Esophagus muscularis mucosa (tissue), 4 donors: ENCODE measurements at places on chromosomes 1 and 21. TPM values are rescaled to one million over a fixed set of nuclear protein-coding genes. Genes with fewer than 3 reads are reported as not detected.

DNA sequence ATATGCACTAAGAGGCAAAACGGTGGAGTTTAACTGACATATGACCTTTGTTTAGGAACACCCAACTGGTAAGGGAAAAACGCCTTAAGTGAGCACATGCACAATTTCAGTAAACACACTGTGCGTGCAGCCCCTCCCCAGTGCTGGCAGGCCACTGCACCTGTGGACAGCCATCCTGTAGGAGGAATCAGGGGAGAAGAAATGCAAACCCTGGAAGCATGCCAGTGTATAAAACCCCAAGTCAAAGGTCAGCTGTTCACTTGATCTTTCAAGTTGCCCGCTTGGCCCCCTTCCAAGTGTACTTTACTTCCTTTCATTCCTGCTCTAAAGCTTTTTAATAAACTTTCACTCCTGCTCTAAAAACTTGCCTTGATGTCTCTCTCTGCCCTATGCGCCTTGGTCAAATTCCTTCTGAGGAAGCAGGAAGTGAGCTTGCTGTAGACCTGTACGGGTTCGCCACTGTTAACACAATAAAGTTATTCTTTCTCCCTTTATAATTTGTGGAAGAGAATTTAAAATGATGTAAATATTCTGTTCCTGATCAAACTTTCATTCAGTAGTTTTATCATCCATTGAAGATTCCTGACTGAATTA, 31.8 kb downstream of the USP25 start:
- DNase-seq = no peak

DNA sequence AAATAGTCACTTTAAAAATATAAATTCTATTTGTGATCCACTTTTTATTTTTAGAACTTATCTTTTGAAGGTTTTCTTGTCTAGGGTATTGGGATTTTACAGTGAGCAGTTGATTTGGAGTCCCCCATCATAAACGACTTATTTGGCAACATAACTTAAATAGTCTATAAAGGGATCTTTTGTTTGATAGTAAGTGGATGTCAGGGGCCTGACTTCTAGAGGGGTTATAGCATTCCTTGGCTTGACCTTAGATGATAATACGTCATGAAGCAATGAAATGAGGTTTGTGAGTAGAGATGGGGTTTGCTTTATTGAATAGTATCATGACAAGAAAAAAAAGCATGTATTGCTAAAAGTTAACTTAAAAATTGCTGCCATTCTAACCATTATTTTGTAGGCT, 17.8 kb downstream of the VPS45 start:
- DNase-seq = no peak

Gene CYYR1
- 19.3 TPM for total RNA-seq

DNA sequence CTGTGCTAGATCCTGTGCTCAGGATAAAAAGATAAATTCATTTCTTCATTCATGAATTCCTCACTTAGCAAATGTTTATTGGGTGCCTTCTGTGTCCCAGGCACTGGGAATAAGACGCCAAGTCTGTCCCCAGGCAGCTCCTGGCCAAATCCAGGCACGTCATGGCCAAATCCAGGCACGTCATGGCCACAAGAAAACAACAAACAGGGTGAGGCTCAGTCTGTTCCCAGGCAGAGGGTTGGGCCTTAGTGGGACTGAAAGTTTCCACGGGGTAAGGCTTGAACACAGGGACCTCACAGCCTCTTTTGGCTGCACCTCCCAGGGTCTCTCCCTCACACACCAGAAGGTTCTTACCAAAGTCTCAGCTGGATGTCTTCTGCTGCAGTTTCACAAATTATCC, 95.7 kb downstream of the PAX7 start:
- no peak for DNase-seq

Gene C1orf21
- 39.5 TPM for total RNA-seq

- DNase-seq = no peak
These were observed 62.8 kb upstream of the USP25 start for GRCh38 chr21:15667010-15667409.

DNA sequence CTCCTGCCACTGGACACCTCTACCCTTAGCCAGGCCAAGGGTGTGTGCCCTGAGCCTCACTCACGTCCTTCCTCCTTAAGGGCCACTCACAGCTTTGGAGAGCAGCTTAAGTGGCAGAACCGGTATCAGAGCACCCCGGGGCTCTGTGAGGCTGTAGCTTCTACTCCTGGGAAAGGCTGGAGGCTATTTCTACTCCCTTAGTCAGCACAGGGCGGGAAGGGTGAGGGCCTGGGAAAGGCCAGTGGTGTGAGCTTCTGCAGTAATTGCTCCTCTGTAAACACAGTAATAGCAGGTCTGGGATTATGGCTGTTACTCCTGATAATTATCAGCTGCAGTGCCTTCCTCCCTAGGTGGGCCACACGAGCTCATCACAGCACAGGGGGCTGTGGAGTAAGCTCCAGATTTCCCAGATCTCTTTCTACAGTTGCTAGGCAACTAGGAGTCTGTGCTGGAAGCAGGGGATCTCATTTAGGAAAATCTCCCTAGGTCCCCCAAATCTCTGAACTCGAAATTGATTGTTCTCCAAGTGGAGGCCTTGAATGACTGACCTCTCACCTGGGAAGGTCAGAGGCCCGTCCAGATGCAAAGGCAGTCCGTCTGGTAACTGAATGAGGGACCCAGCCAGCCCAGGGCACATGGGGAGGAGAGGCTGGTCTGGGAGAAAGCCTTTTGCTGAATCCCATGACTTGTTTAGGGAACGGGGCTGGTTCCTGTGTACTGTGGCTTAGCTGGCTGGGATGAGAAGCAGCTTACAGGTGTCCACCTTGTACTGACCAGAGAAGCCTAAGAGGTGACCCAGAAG, 29.3 kb downstream of the IER5 start:
- no peak for DNase-seq

- no peak for DNase-seq
These were observed 1.1 kb downstream of the MIA3 start for GRCh38 chr1:222618880-222619596.

DNA sequence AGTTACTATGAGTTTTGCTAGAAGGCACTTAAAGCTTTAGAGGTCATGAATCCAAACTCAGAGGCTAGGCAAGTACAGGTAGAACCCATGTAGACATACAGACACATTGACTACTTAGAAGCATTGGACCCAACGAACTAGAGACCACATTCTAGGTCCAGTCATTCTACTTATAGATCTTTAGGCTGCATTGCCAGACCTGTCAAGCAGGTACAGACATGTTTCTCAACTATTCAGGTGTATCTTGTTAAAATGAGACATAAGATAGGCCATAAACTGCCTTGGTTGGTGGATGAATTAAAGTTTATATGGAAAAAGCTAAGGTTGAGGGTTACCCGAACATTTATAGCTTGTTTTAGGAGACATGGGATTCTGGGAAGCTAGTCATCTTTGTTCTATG, 6.5 kb downstream of the ZP4 start:
- no peak for DNase-seq

- DNase-seq = no peak
These were observed 247.5 kb downstream of the NRIP1 start for GRCh38 chr21:14817311-14817710.

Gene TMEM82
- total RNA-seq = not detected

GRCh38 chr1:248808876-248809275, 16.8 kb downstream of the SH3BP5L start:
- DNase-seq = no peak

GRCh38 chr1:95323123-95323522, 89.1 kb downstream of the RWDD3 start:
- no peak for DNase-seq

Gene TSPEAR
- total RNA-seq = 0.23 TPM

DNA sequence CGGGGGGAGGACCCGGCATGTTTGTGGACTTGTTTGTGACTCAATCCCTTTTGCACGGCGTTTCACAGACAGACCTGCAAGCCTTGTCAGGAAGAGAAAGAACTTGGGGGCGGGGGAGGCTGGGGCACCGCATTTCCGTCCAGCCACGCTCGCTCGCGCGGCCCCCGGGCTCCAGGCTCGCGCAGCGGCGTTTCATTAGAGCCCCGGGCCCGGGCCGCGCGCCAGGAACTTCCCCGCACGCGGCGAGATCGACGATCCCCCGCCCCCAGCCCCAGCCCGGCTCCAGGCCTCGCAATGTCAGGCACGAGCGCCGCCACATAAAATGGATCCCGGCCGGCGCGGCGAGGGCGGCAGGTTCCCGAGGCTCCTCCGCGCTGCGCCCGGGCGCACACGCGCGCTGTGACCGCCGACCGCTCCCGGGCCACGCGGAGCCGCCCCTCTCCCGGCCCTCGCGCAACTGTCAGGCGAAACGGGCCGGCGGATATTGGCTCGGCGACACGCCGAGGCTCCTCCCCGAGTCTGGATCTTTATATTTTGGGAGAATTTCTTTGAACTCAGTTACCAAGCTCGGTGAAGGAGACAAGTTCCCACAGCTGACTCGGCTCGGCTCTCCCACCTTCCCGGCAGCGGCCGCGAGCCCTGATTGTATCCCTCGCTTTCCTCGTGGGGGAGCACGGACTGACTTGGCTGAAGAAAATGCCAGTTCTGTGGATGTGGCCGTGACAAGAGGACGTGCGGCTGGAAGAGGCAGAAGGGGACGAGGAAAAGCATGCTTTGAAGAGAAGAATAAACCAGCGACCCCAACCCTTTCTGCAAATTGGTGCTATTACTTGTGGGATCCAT, at the start of gene KIF26B:
TSS of gene KIF26B (plus strand) at position 557 of the 843 bp plus-strand sequence. CDS start 440 bp downstream, outside the sequence.
- DNase-seq = no peak

Gene DDR2
- total RNA-seq = 182 TPM

Gene CASZ1
- 28.2 TPM for total RNA-seq

Gene IVL
- total RNA-seq = not detected

GRCh38 chr1:83839566-83840173, 159.3 kb downstream of the TTLL7 start:
- DNase-seq = no peak

GRCh38 chr1:228037401-228038386, 30.9 kb downstream of the WNT3A start:
- no peak for DNase-seq

Gene TRIM46
- 1.7 TPM for total RNA-seq

GRCh38 chr1:109985247-109986053, 885 bp downstream of the AHCYL1 start:
- no peak for DNase-seq

DNA sequence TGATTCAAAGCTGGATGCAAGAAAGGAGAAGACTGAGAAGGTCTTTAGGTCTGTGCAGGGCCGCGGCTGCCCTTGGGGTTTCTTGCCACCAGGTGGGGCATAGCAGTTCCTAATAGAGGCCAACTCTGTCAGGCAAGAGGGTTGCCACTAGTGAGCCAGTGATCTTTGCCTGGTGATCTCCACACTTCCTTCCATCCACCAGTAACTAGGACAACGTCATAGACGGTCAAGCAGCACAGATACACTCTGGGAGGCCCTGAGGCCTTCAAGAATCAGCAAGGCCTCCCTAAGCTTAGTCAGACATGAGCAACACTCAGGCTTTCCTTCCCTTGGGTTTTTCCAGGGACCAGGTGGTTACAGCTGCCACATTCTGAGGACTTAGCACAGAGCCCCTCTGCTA, 32.9 kb upstream of the ATP2B4 start:
- DNase-seq = no peak

GRCh38 chr1:66752000-66752592, at the start of gene DYNLT5:
TSS of gene DYNLT5 (plus strand) at chr1:66752459. CDS start at chr1:66754659, 2,200 bp downstream.
- no peak for DNase-seq

DNA sequence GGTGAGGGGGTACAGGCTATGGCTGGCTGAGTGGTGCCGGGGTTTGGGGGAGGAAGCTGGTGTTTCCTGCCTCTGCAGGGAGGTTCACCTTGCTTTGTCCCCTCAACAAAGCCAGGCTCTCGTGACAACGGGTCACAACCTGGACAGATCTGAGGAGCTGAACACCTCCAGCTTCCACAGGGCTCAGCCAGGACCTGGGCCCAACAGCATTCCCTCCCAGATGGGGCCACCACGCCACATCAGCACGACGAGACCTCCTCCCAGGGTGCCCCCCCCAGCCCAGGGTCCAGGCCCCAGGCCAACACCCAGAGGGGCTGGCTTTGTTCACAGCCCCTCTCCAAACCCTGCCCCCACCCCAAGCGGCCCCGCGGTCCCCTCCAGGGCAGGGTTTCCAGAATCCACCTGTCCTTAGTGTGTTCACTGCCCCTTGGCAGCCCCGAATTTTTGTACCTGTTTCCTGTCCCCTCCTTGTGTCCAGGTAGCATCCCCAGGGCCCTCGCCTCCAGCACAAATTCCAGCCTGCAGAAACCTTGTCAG, 34.7 kb downstream of the UBE2G2 start:
- DNase-seq = no peak

DNA sequence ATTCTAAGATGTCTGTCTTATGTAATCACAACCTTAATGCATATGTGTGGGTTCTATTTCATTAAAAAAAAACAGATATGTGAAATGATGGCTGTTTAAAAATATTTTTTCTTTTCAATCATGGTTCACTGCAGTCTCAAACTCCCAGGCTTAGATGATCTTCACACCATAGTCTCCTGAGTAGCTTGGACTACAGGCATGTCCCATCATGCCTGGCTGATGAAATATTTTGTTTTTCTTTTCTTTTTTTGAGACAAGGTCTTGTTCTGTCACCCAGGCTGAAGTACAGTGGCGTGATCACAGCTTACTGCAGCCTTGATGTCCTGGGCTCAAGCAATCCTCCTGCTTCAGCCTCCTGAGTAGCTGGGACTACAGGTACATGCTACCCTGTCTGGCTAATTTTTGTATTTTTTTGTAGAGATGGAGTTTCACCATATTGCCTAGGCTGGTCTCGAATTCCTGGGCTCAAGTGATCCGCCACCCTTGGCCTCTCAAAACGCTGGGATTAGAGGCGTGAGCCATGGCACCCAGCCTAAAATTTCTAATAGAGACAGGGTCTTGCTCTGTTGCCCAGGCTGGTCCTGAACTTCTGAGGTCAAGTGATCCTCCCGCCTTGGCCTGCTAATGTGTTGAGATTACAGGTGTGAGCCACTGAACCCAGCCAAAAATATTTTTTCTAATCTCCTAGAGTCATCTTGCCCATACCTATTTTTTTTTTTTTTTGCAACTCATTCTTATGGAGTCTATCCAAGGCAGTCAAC, 67.6 kb downstream of the GIPC2 start:
- no peak for DNase-seq

Gene CACNA1E
- total RNA-seq = 0.66 TPM

- no peak for DNase-seq
These were observed 15.1 kb downstream of the SOX13 start for GRCh38 chr1:204087893-204088528.

GRCh38 chr1:173410133-173410793, 66.9 kb upstream of the PRDX6 start:
- no peak for DNase-seq

DNA sequence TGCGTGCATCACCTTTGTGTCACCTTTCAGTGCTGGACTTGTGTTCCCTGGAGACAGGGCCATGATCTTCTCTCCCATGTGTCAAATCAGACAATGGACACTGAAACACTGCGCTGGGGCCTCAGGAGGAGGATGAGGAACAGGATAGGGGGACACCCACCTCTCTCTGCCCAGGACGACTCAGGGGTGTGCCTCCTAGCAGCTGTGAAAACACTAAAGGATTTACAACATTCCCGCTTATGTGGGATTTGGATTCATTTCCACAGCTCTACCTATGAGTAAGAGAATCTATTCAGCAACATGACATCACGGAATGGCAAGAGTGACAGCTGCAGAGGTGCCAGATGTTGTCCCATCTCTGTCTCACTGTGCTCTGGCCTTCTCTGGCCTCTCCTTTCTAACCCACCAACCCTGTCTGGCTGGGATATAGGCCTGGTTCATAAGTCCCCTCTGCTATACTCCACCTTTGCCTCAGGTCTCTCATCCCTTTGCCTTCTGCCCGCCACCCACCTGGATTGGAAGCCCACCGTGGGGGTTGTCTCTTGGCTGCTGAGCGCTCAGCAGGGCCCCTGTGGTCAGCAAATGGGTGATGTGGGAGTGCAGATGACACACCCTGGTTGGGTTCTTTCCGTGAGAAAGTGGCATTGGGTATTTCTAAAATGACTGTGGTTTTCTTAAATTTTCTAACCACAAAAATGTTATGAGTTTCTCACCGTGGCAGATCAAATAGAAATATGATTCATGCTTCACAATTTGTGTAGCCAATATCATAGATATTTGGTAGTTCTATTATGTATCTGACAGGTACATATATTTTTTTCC, 47.1 kb upstream of the TLR5 start:
- no peak for DNase-seq
